SW 1271 (cell line): ENCODE measurements at places on chromosomes 6 and 20.

- DNase-seq: no peak
Observed at GRCh38 chr20:9919271-9920014, 80.6 kb upstream of the PAK5 start.

DNA sequence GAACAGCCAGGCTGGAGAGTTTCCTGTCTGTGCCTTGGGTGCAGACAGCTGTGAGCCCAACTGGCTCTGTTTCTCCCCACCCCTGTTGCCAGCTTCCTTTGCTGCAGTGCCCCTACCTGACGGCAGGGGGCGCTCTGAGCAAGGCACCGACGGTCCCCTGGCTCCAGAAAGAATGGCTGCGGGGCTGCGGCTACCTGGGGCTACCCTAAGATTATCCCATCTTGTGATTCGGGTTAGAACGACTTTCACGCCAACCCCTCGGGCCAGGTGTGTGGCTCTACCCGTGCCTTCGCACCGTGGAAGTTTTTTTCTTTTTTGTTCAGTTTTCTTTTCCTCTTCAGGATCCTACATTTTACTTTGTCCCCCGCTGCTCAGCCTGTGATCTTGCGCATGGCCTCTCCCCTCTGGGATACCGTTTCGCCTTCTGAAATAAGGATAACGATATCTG is 33.4 kb upstream of the AAR2 start:
- DNase-seq: peak; percentile 37

DNA sequence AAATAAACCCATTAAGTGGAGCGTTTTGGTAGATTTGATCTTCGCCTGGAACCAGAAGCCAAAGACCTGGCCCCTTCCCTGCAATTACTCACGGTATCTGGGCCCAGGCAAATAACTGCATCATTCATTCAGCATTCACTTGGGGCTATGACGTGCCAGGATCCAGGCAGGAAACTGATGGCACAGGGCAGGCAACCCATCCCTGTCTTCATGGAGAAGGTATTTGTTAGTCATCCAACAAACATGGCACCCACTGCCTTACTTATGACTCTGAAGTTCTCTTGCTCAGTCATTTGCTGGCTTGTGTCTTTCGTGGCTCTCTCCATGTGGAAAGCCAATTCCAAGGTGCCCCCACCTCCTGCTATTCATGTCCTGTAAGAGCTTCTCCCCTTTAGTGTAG is 232.4 kb downstream of the BMP7 start:
- DNase-seq: no peak

GRCh38 chr20:44187772-44188709 is 1.1 kb upstream of the JPH2 start:
- DNase-seq: no peak

DNA sequence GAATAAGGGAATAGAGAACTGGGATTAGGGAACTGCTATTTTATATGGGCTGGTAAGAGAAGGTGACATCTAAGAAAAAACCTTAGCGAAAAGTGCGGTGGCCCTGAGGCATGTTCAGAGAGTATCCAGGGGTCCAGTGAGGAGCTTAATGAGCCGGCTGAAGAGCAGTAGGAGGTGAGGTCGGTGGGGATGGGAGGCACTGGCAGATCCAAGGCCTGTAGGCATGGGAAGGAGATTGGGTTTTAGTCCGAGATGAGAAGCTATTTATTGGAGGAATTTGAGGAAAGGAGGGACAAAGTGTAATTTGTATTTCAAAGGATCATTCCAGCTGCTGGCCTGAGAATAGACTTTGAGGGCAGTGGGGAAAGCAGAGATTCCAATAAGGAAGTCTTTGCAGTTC is 123.8 kb downstream of the QKI start:
- no peak for DNase-seq

DNA sequence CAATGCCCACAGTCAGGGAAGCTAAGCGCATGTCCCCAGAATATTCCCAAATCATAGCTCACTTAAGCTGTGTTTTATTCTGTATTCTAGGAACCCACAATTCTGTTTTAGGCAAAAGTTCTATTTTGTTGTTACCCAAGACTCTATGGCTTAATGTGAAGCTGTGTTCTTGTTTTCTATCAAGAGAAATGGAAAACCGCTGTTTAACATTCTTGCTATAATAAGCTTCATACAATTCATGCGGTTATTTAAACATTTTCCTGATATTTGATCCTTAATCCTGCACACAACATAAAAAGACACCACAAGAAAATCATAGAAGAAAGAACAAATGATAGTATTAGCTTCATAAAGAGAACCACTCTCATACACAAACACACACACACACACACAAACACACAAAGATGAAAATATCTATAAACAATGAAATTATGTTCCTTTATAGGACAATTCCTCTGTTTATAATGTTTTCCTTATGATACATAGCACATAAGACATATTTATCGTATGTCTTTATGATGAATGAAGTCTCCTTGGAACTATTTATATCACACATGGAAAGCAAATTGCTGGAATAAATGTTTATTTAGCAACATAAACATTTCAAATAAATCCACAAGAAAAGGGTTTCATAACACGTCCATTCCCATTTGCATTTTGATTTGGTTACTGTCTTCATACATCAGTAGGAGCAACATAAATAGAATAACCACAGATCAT is 16.4 kb upstream of the COL21A1 start:
- no peak for DNase-seq

DNA sequence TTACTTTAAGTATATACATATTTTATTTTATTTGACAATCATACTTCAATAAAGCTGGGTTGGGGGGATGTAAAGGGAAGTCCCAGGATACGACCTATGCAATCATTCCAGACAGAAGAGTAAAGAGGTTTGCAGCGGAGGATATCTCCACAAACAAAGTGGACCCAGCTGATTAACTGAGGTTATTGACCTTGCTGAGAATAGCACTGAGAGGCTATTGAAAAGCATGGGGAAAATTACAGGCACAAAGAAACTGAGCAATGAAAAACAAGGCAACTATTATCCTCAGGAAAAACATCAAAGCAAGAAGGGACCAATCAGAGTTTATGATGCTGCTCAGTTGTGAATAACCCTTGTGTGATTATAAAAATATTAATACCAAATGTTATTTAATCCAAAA is 32.6 kb downstream of the SERPINB1 start:
- no peak for DNase-seq

DNA sequence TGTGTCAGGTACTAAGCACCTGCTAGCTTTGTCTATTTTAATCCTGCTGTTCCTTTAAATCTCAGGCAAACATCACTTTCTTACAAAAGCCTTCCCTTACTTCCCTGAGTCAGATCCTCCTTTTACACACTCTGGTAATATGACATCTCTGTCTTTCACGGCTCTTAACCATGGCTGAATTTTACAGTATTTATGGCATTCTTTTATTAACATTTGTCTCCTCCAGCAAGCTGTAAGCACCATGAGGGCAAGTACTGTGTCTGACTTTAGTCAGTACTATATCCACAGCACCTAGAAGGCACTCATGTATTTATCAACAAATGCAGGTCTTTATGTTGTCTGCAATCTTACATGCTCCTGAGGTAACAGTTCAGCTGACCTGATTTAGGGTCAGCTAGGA is 33.7 kb upstream of the HBS1L start:
- DNase-seq: no peak

DNA sequence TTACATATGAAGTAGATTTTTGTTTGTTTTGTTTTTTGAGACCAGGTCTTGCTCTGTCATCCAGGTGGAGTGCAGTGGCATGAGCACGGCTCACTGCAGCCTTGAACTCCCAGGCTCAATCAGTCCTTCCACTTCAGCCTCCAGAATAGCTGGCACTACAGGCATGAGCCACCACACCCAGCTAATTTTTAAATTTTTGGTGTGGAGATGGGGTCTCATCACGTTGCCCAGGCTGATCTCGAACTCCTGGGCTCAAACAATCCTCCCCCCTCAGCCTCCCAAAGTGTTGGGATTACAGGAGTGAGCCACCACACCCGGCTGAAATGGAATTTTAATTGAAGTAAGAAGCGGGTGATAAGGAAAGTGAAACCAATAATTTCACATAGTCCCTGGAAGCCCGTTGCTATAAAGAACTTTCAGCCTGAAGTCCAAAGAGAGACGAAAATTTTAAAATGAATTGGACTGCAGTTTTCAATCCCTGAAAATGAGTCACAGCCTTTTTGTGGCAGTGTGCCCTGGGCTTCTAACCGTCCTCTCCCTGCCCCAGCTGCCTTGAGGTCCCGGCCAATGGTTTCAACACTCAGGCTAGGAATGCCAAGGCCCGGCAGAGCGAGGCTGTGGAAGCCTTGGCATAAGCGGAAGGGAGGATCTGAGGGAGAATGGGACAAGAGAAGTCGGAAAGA is 757 bp downstream of the RAET1E start:
- peak; percentile 14 for DNase-seq

- DNase-seq: no peak
Observed at GRCh38 chr6:6270948-6271535, 49.4 kb downstream of the F13A1 start.

- DNase-seq: no peak
Observed at GRCh38 chr6:19070520-19070919, 683.4 kb downstream of the RNF144B start.

DNA sequence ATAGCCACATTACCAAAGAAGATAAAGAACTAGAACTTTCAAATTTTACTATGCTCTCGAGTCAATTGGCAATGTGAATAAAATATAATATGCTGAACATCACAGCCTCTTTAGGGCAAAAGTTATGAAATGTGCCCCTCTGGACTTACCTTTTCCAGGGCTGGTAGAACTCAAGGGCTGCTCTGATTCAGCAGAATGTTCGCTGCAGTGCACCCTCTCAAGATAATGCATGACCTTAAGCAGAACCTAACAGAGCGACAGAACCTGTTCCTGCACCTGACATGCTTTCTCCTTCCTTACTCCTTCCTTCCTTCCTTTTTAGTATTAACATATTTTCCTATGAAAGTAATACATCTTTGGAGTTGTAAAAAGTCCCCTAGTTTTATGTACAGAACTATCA is 65.4 kb upstream of the STXBP5 start:
- DNase-seq: no peak

DNA sequence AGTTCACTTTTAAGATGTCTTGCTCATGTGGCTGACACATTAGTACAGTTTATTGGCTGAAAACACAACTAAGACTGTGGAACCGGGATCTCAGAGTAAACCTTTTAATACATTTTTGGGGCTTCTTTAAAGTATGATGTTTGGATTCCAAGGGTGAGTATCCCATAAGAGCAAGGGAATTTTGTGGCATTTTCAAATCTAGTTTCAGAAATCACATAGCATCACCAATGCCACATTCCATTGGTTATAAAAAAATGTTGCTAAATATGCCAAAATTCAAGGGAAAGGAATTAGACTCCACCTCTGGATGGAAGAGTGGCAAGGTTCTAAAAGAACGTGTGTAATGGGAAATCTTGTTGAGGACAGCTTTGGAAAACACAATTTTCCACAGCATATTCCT is 338.6 kb downstream of the COL12A1 start:
- no peak for DNase-seq

DNA sequence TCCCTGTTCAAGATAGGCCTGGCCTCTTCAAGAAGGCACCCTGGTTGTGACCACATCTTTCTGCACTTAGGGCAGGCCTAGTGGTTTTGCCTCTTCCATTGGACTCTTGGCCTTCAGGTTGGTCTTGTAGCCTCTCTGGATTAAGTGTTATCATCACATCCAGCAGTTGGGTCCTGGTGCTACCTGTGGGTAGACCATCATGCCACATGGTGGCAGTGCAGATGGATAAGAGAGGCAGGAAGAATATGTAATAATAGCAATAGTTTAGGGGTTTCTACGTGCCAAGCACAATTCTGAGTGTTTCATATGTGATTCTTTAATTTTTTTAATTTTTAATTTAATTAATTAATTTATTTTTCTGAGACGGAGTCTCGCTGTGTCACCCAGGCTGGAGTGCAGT is 28.5 kb upstream of the SNRPB2 start:
- no peak for DNase-seq

DNA sequence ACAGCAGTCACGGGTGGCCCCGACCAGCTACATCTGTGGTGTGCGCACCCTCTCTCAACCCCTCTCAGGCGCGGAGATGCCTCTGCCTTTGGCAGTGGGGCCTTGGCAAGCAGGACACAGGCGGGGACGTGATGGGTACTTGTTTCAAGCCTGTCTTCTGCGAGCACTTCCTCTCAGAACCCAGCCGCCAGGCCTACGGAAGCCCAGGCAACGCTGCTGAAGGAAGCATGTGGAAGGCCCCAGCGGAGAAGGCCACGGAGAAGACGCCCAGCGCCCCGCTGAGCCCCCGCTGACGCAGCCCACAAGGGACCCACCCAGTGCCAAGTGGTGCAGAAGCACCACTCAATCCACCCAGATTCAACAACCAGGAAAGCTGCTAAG is 13.0 kb downstream of the SERPINB6 start:
- no peak for DNase-seq

DNA sequence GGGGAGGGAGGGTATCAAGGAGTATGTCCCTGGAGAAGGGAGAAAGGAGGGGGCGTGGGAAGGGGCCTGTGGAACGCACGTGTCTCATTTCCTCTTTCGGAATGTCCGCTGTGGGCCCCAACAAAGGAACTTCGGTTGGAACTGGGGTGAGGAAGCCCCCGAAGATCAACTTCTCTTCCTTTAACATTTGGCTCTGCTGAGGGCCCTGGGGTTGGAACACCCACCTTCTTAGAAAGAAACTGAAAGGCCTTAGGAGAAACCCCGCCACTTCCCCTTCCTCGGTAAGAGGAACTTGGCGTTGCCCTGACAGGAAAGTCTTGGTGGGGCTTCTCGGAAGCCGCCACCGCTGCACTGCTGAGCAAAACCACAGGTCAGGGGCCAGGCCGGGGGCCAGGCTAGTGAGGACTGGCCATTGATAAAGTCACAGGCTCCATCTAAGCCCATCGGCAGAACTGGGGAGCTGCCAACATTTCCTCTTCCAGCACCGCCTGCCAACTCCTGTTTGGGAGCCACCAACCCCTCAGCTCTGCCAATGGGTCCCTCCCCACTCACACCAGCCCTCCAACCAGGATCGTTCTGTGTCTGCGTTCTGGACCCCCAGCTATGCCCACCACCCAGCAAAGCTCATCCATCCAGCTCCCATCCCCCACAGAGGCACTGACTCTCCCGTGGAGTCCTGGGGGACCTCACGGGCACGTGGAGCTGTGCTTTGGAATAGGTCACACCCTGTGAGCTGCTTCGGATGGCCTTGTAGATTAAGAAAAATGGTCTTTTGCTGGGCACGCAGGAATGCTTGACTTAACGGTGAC is 44.8 kb downstream of the FGD2 start:
- no peak for DNase-seq

DNA sequence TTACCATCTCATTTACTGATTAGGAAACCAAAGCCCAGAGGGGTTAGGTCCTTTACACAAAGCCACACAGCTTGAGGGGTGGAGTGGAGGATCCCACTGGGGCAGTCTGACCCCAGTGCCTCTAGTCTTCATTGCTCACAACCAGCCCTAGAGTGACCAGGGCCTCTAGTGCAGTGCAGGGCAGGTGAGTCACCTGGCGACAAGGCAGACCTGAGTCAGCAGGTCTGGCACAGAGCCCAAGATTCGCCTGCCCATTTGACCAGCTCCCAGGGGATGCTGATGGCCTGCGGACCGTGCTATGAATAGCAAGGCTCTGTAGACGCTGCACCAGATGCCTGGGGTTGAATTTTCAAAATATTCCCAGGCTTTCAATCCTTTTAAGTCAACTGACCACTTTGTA is 29.9 kb downstream of the CDH26 start:
- peak; percentile 8 for DNase-seq
